ENCODE measurements at places on chromosomes 2 and 18. TPM values are rescaled to one million over a fixed set of nuclear protein-coding genes. Genes with fewer than 3 reads are reported as not detected.

LIMS1 gene
- total RNA-seq: 52.1 TPM

VIT gene
- total RNA-seq: not detected

ACOXL gene
- not detected for total RNA-seq

ZNF892 gene
- total RNA-seq: 4.4 TPM

MSTN gene
- not detected for total RNA-seq

DNA sequence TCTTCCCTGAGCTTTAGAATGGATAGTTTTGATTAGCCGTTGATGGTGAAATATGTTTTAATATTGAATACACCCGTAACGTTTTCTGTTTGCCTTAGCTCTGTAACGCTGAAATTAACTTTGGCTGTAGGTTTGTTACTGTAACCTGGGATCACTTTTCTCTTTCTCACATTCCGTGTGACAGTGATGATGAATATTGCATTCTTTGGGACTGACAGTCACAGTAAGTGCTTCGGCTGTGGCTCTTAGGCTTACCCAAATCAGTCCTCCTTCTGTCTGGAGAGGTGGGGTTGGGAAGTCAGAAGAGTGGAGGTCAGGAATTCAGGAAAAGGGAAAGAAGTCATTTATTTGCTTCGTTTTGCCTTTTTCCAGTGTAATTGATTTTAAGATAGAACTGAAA lies 18.0 kb downstream of the RMC1 start:
- no peak for DNase-seq

- no peak for DNase-seq
These were observed 21.0 kb downstream of the SEMA4F start for GRCh38 chr2:74675090-74675489.

DNA sequence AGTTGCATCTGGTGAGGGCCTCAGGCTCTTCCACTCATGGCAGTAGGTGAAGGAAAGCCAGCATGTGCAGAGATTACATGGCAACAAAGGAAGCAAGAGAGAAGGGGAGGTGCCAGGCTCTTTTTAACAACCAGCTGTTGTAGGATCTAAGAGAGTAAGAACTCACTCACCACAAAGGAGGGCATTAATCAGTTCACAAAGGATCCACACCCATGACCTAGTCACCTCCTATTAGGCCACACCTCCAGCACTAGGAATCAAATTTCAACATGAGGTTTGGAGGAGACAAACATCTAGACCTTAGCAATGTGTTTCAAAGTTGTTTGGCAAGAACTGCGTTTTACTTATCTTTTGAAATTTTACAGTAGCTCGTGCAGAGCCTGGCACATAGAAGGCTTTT lies 20.5 kb upstream of the REG3A start:
- DNase-seq: no peak

GRCh38 chr2:42965196-42965595 lies 172.8 kb upstream of the HAAO start:
- DNase-seq: no peak

DNA sequence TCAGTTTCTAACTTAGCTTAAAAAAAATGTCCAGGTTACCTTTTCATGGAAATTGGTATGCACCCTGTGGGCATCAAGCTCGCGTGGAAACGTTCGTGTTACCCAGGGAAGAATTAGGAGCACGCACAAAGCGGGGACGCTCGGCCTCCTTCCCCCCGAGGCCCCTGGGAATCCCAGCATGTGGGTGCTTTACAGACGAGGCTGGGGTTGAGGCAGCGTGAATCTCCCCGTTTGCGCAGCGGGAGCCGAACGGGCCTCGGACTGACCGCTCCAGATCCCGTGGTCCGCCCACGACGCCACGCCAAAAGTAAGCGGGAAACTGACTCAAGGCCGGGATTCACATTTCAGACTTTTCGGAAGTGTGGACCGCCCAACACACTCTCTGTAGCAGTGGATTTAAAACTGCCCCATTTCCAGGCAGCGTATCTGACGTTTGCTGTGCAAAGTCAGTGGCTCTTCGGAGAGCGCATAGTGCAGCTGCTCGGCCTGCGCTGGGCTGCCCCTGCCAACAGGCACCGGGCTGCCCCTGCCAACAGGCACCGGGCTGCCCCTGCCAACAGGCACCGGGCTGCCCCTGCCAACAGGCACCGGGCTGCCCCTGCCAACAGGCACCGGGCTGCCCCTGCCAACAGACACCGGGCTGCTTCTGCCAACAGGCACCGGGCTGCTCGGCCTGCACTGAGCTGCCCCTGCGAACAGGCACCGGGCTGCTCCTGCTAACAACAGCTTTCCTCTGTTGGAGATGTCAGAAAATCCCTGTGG lies 49.7 kb downstream of the SH3YL1 start:
- DNase-seq: no peak

- DNase-seq: peak; percentile 22
These were observed 40.2 kb downstream of the RTP5 start for GRCh38 chr2:241909769-241910168.

GRCh38 chr2:216017365-216017764 lies 4.0 kb upstream of the MREG start:
- DNase-seq: no peak
